ENCODE measurements at places on chromosomes 13 and 19.

DNA sequence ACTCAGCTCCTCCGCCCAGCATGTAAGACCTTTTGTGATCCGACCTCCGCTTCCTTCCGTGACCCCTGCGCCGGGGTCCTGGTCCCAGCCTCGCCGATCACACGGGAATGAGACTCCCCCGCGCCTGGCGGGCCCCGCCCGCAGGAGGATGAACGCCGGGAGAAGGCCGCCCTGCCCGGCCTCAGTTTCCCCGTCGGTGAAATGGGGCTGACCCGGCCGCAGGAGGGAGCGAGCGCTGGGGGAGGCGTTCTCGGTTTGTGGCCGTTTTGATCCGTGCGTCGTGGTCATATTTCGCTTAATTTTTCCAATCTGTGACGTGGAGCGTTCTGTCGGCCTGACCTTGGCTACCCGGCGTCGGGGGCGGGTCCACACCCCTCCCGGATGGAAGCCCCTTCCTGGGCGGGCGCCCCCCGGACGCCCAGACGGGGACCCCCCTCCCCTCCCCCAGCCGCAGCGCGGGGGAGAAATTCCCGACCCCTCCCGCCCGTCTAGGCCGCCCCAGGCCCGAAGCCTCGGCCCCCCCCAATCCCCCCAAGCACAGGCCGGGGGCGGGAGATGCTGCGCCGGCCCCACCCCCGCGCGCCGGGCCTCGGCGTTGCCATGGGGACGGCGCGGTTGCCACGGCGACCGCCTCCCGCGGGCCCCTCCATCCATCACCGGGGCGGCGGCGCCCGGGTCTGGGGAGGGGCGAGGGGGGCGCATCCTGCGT, 11.1 kb downstream of the PALM start:
- DNase-seq: no peak

DNA sequence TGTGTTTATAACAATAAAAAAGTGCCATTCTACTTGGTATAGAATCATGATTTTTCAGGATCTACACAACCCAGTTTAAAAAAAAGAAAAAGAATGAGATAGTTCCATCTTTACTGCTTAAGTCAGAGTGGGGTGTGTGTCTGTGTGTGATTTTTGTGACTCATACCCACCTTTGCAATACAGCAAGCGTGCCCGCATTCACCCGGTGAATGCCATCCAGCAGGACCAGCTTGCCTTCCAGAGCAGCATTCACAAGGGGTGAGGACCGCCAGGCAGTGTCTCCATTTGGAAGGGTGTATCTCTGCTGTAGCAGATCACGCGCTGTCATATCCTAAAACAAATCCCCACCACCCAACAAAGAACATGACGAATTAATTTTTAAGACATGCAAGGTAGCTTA, 127.7 kb downstream of the VWA8 start:
- no peak for DNase-seq

DNA sequence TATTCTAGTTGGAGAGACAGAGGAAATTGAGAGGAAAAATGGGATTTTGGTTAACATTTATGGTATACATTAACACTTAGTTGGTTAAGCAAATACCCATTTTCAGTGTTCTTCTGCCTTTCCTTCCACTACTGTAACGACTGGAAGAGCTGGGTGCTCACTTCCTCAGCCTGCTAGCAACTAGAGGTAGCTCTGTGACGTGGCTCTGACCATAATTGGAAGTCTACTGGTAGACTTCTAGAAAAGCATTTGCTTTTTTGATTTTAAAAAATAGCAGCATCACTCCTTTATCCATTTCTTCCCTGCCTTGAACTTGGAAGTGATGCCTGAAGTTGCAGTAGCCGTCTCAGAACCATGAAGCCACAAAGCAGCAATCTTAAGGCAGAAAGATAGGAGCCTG, 15.9 kb downstream of the NHLRC3 start:
- no peak for DNase-seq

DNA sequence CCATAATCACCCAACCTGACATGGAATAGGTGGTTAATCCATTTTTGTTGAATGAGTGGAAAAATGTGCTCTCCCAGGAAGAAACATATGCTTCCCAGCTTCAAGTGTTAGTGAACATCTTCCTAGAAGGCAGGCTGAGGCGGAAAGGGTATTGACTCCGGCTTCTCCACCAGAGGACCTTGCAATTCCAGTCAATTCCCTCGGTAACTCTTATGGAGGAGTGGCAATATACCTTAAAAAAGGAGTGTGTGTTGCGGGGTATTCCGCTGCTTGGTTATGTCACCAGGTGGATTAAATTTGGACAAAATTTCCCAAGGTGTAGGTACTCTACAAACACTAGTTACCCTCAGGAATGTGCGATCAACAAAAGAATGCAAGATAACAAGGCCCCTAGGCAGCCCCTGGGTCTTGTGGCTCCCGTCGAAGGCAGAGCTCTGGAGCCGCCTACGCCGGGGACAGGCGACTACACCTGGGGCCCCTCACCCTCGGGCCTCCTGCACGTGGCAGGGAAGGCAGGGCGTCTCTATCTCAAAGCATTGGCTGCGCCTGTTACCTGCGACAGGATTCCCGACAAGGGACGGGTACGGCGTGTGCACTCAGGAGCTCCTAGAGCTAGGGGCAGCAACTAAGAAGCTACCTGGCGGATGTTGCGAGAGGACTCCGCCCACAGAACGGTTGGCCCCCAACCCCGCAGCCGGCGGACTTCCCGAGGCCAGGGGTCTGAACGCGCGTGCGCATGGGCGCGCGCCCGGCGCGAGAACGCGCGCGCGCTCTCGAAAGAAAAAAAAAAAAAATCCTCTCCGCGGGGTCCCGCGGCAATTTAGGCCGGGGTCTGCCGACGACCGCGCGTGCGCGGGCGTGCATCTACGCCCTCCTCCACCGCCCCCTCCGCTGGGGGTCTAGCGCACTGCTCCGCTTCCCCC, at the start of gene WDR87:
TSS of gene WDR87 (minus strand) at position 649 of the 923 bp plus-strand sequence. CDS start 8,355 bp downstream, outside the sequence.
- no peak for DNase-seq

DNA sequence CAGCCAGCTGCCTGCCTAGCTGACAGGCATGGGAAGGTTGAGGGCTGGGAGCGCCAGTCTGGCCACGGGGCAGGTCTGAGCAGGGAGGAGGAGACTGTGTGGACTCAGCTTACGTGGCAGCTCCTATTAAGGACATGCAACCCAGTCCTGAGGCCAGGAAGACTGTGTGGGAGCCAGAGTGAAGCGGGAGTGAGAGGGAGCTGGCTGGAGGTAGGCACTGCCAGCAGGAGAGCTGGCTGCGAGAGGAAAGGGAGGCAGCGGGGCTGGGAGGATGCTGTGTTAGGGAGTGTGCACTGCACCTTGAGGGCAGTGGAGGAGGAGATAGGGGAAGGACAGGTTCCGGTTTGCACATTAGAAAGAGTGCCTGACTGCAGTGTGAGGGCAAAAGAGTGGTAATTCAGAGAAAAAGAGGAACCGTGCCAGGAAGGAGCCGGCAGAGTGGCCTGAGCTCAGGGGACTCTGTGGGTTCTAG, 99.2 kb downstream of the SLC7A1 start:
- DNase-seq: no peak

DNA sequence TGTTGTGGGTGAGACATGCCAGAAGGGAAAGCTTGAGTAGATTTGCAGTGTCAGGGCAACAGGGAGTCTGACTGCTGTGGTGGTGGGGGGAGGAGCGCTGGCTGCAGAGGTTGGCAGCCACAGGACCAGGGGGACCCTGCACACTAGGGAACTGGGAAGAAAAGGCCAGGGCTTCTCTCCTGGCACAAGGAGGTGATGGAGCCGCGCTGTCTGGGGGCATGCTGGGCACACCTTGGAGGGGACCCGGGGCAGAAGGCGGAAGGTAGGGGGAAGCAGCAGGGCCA, 13.9 kb upstream of the EPHX3 start:
- DNase-seq: no peak

DNA sequence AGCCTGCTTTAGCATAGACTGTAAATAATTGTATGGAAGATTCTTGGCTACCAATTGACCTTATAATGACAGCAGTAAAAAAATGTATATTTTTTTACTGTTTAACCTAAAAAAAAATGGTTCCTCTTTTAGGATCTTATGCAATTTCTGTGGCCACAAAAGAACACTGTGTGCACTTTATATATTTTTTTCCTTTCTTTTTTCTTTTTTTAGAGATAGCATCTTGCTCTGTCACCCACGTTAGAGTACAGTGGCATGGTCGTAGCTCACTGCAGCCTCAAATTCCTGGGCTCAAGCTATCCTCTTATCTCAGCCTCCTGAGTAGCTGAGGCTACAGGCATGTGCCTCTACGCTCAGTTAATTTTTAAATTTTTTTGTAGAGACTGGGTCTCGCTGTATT, 6.1 kb downstream of the FLT3 start:
- DNase-seq: no peak

- no peak for DNase-seq
Measured at GRCh38 chr13:78265098-78265497, 338.3 kb downstream of the POU4F1 start.

GRCh38 chr19:8212212-8212611, 3.0 kb downstream of the CERS4 start:
- no peak for DNase-seq

DNA sequence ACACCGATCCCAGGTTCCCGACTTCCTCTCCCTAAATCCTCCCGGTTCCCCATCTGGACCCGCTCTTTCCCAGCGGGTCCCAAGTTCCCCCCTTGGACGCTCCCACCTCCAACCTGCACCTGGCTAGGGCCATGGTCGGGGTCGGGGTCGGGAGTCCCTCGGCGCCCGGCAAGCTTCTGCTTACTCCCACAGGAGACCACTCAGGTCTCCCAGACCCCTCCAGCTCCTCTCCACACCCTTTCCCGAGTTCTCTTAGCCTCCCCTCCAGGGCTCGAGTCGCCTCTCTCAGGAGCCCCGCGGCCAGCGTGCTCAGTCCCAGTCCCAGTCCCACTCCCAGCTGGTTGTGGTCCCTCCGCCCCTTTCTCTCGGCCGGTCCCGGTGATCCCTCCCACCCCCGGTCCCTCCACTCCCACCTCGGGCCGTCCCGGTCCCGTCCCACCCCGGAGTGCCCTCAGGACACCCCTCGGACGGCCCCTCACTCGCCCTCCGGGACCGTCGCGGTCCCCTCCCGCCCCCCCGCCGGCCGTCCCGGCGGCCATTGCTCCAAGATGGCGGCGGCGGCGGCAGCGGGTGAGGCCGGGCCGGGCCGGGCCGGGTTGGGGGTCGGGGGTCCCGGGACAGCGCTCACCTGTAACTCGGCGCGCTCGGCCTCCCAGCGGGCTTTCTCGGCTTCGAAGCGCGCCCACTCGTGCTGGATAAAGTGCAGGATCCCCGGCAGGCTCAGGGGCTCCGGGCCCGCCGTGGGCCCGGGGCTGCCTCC, at the start of gene FKRP:
TSS of gene FKRP (plus strand) at position 537 of the 760 bp plus-strand sequence. CDS start 9,394 bp downstream, outside the sequence.
- DNase-seq: peak; percentile 18

DNA sequence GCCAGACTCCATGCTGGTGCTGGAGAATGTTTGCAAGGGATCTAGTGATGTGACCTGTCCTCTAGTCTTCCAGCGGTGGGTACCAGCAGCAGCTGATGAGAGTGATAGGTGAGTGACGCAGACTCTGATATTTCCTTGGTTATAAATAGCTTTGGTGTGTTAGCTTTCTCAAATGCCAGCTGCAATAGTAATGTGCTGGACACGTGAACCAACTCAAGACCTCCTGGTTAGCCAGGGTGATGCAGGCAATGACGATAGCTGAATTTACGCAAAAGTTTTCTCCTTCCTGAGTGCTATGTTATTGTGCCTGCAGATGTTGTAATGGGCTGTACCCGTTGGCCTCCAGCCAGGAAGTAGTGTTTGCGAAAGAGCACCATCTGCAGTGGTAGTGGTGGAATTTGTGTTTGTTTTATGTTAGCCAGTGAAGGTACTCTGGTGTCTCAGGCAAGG, 129.5 kb downstream of the CYSLTR2 start:
- DNase-seq: peak; percentile 87

- peak; percentile 3 for DNase-seq
Measured at GRCh38 chr19:29119590-29119989, 93.4 kb downstream of the UQCRFS1 start.

Data from fibroblast of skin of right biceps (primary cell).